ENCODE measurements at places on chromosomes 11 and 22.
A peak's percentile ranks its signal among the peaks of the same experiment; 100 is the strongest.

- DNase-seq, result peak; percentile 54
Measured at GRCh38 chr11:287821-288477, 977 bp upstream of the PGGHG start.

GRCh38 chr11:43779306-43779705 is 98.8 kb downstream of the HSD17B12 start:
- no peak for DNase-seq

GRCh38 chr22:49081261-49081666 is 746.4 kb downstream of the BRD1 start:
- no peak for DNase-seq

DNA sequence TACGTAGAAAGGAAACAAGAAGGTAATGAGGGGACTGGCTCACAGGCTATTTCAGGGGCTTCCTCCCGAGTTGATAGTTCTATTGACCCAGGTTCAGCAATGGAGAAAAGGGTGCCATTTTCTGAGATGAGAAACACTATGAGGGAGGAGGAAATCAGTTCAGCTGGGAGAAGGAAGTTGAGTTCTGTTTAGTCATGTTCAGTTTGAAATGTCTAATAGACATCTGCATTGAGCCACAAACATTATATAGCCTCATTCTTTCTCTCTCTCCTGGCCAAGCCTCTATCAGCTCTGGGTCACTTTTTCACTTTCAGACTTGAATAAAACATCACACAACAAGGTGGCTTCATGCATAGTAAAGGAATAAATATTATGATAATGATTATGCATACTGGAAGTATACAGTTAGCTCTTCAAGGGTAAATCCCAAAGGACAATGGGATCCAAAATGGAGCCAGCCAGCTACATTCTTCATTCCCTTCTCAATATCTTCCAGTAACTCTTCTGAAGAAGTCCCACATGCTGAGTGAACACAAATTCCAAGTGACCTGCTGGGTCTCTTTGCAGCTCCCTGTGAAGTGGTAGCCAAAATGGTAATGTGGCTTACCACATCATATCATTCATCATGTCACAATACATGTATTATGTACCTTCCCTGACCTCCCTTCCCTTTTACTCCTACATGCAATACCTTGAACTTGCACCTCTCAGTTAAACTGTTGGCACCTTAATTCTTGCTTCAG is 80.9 kb upstream of the CD44 start:
- no peak for DNase-seq

- DNase-seq, result no peak
Measured at GRCh38 chr11:88327061-88327460, 10.5 kb downstream of the CTSC start.

DNA sequence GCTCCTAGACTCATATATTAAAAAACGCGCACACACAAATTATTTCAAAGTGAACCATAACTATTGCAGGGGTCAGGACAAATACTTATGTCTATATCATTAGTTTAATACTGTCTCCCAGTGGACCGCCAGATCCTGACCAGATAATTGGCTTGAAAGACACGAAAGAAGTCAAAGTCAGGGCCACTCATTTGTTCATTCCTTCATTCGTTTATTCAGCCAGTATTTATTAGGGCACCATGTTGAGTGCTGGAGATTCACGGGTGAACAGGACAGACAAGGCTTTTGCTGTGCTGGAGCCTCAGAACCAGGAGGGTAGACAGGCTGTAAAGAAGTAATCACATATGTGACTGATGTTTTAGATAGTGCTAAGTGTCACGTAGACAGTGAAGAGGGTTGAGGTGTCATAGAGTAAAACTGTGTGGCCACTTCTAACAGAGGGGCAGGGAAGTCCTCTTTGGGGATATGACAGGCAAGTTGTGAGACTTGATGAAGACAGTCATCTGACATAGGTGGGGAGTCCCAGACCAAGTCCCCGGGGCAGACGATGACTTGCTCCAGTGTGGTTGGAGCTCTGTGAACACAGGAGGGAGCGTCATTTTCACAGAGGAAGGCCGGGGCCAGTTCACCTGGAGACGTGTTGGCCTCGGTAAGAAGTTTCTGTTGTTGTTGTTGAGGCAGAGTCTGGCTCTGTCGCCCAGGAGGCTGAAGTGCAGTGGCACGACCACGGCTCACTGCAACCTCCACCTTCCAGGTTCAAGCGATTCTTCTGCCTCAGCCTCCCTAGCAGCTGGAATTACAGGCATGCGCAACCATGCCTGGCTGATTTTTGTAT is 25.9 kb downstream of the RBX1 start:
- no peak for DNase-seq

DNA sequence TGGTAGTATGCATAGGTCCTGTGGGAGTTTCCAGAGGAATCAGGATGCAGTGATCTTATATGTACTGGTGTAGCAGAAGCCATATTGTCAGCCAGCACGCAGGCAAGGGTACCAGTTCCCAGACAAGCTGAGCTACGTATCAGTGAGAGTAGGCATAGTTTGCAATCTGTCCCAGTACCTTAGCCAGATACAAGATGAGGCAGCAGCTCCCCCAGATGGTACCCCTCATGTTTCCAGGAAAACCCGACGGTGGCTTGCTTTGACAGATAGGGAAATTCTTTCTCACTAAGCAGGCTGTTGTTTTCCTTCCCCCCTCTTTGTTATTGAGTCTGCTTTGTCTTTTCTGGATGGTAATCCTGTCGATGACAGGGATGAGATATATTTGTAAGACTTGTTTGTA is 109.7 kb upstream of the RRM1 start:
- peak; percentile 47 for DNase-seq

- no peak for DNase-seq
Measured at GRCh38 chr11:14058061-14058460, 95.5 kb downstream of the SPON1 start.

- DNase-seq, result no peak
Measured at GRCh38 chr22:47587361-47587760, 824.9 kb downstream of the TBC1D22A start.

- DNase-seq, result peak; percentile 71
Measured at GRCh38 chr11:123407130-123407995, 22.7 kb upstream of the GRAMD1B start.

- DNase-seq, result no peak
Measured at GRCh38 chr11:81331611-81332235, 1401.9 kb downstream of the FAM181B start.

DNA sequence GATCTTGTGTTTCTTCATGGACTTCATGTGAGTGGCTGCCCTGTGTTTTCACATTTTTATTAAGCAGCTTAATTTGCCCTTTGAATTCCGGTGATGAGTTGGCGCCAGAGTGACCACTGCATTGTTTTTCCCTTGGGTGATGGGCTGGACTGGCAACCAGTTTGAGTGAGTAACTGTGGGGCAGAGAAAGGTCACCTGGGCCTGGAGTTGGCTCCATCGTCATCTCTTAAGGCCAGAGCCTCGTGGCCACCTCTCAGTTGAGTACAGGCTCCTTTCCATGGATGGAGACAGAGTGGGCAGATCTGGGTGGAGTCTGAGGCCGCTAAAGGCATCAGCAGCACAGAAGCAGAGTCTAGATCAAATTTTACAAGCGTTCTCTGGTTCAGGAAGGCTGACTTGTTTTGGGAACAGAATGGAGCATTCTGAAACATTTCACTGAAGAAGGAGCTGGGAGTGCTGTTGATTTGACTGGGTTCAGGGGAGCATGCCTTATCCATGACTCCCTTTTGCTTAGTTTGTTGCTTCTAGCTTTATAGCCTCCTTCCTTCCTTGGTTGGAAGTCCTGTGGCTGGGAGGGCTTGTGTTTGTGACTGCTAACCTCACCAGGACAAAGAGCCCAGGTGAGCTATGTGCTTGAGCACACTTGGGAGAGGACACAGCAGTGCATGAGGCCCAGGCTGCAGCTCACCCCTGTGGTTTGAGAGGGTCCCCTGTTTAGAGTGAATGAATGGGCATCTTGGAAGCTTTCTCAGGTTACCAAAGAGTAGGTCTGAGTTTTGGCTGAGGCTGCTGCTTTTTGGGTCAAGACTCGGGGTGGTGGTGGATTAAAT is 7.8 kb downstream of the BCR start:
- no peak for DNase-seq

GRCh38 chr22:39915295-39915726 is 14.4 kb downstream of the GRAP2 start:
- no peak for DNase-seq

DNA sequence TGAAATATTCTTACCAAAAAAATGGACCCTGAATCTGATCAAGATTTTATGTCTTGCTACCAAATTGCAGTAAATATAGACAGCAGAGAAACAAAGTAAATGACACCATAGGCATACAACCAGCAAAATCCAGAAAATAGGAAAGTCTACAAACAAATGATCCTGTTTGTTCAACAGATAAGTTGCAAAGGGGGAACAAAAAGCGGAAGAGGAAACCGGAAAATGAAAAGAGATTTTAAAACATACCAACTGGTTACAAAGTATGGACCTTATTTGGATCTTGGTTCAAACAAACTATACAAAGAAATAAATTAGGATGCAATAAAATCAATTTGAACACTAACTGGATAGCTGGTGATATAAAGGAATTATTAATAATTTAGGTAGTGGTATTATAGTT is 92.0 kb downstream of the TMPRSS5 start:
- DNase-seq, result no peak

DNA sequence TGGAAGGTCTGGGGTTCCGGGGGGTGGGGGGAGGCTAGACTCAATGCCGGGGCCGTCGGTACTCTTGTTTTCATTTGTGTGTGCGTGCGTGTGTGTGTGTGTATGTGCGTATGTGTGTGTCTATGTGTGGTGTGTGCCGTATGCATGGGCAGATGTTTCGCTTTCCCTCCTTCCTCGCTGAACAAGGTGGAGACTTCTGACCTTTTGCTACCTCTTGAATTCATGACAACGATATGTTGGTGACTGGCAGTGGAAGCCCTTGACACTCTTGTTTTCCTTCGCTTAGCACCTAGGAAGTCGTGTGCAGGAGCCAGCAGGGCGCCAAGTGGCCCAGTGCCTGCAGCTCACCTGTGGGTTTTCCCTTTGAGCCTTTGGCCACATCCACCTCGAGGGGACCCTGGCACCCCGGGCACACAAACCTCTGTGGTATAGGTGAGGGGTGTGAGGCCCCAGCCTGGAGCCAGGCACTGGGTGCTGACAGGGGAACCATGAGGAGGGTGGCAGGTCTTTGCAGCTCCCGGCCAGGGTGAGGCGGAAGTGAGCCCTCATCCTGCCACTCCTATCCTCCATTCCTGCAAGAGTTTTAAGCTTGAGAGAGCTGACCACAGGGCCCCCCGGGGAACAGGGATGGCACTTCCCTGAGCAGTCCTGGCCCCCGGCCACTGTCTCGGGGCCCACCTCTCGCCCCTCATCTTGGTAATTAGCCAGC is 19.3 kb upstream of the TMEM191C start:
- no peak for DNase-seq

- DNase-seq, result no peak
Measured at GRCh38 chr11:126654886-126655806, 299.7 kb downstream of the ST3GAL4 start.

DNA sequence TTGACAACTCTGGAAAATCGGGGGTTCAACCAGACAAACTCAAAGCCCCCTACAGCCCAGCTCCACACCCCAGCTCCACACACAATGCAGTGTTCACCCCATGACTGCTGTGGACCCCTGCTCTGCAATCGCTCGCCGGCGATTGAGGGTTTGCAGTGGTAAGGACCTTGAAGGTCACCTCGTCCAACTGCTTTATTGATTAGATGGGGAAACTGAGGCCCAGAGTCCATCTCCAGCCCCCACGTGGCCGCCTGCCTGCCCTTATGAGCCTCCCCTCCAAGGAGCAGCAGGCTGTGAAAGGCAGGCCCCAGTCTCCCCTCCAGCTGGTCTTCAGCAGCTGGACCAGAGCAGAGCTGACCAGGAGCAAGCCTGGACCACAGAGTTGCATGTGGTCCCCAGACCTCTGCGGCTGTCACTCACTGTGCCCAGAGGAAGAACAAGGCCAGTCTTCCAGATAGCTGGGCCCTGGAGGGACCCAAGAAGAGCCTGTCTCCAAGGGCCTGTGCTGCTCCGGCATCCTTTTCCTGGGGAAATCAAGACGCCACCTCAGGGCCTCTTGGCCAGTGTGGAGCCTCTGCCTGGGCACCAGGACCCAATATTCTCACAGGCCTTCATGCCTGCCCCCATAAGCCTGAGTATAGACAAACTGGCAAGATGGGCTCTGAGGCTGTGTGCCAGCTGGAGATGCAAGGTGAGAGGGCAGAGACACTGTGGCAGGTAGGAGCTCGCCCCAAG is 8.8 kb upstream of the LINC01488 start:
- DNase-seq, result no peak

GRCh38 chr11:65868076-65868667 is 4.4 kb downstream of the EFEMP2 start:
- DNase-seq, result no peak

DNA sequence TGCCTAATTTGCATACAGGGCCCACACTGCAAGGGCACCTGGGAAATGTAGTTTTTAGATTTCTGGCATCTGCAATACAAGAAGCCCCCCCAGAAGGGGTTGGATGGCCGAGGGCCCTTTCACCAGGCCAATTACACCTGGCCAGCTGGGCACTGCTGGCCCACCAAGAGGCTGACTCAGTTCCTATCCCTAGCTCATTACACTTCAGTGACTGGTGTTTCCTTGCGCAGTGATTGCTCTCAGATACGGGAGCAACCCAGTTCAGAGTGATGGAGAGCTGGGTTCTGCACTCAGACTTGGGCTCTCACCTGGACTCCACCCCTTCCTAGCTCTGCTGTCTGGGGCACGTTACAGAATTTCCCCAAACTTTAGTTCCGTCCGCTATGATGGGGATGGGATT is 81.1 kb upstream of the SHANK2 start:
- no peak for DNase-seq

- no peak for DNase-seq
Measured at GRCh38 chr11:122032317-122032716, 83.7 kb downstream of the BLID start.

GRCh38 chr11:8329847-8330361 is 66.2 kb upstream of the LMO1 start:
- no peak for DNase-seq

- no peak for DNase-seq
Measured at GRCh38 chr22:41021061-41021612, 70.0 kb downstream of the RBX1 start.

- DNase-seq, result peak; percentile 73
Measured at GRCh38 chr11:65424205-65425104, 1.9 kb downstream of the NEAT1 start.

GRCh38 chr11:46912526-46913150 is 5.7 kb downstream of the LRP4 start:
- no peak for DNase-seq

- DNase-seq, result no peak
Measured at GRCh38 chr11:25339281-25339680, 842.4 kb downstream of the LUZP2 start.

- DNase-seq, result no peak
Measured at GRCh38 chr11:108403052-108403451, 64.3 kb downstream of the C11orf65 start.

GRCh38 chr11:44507896-44508445 is 57.5 kb upstream of the CD82 start:
- no peak for DNase-seq

- no peak for DNase-seq
Measured at GRCh38 chr11:28903716-28904115, 795.5 kb downstream of the METTL15 start.

DNA sequence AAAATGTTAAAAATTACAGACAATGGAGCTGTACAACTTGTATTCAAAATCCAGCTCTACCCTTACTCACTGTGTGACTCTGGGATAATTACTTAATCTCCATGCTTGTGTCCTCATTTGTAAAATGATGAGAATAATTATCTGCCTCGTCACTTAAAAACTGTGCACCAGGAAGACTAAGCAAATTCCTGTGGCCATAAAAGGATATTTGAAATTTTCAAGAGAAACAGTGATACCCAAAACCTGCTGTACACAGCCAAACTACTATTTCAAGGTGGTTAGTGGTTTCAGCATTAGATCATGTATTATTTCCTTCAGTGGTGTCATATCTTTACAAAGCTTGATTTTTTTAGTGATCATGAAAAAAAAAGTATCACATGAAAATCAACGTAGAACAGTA is 136.9 kb downstream of the METTL15 start:
- no peak for DNase-seq

All from activated CD4-positive, alpha-beta T cell treated with anti-CD3 and anti-CD28 coated beads for 4 hours (primary cell).